Ovary (tissue), 10 donors: ENCODE measurements at places on chromosomes 3 and 15. TPM values are rescaled to one million over a fixed set of nuclear protein-coding genes. Genes with fewer than 3 reads are reported as not detected.
A peak's percentile ranks its signal among the peaks of the same experiment; 100 is the strongest.

- no peaks in the 10 kb centered on the region for H3K36me3 ChIP-seq
- no peak for DNase-seq
- H3K27ac ChIP-seq, result no peak overlapping the region
- no peak overlapping the region for H3K4me3 ChIP-seq
- no peaks in the 10 kb centered on the region for H3K27me3 ChIP-seq
Observed at GRCh38 chr3:24943961-24944360, 449.3 kb upstream of the THRB start.

DNA sequence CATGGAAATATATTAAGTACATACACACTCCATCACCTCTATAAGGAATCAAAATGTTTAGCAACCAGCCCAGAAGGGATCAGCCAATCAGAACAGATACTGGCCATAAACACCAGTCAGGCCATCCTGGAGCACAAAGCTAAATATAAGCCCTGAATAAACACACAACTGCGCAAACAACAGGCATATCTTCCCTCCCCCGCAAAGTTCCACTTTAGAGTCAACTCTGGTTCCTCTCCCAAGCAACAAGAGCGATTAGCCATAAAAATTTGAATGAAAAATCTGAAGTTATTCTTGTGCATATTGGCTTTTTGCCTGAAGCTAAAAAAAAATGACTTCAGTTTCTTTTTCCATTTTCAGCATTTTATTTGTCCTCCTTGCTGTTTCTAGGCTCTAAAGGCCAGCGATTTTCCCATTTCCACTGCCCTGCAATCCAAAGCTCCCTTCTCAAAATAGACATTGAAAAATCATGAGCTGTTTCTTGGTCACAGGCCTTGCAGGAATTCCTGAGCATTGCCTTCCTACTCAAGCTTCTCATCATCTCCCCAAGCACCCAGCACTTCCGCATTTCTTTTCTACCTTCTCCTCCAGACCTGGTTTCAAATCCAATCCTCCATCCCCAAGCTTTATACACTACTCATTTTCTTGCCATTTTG lies 247.9 kb downstream of the ZMAT3 start:
- H3K4me3 ChIP-seq, result no peak overlapping the region
- peaks cover 5% of the 10 kb centered on the region for H3K4me1 ChIP-seq
- H3K36me3 ChIP-seq, result no peaks in the 10 kb centered on the region
- H3K27ac ChIP-seq, result peak overlapping the region; percentile 68

DNA sequence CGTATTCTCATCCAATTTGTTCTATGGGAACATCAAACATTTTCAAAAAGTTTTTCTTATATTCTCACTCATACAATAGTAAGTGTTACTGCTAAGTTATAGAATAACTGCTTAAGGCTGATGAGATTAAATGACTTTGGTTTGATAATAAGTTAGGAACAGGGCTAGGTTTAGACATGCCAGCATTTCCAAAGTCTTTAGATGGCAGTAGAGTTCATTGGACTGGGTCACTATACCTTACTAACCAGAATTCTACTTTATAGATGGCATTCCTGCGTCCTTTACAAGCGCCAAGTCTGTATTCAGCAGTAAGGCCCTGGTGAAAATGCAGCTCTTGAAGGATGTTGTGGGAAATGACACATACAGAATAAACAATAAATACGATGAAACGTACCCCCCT lies 21.7 kb downstream of the PLAAT1 start:
- no peak overlapping the region for H3K27ac ChIP-seq
- H3K4me1 ChIP-seq, result no peaks in the 10 kb centered on the region
- H3K4me3 ChIP-seq, result no peak overlapping the region

- H3K36me3 ChIP-seq, result no peaks in the 10 kb centered on the region
- no peak for DNase-seq
- H3K4me1 ChIP-seq, result no peaks in the 10 kb centered on the region
- H3K4me3 ChIP-seq, result no peak overlapping the region
Observed at GRCh38 chr3:5889374-5889773, 701.9 kb downstream of the EDEM1 start.

The GXYLT2 gene
- total RNA-seq, result 65.8 TPM

The GP5 gene
- total RNA-seq, result 1.1 TPM

The CP gene
- total RNA-seq, result 2.7 TPM

The PSTPIP1 gene
- 1.8 TPM for total RNA-seq
